Right ventricle myocardium superior (tissue), 1 donor: ENCODE measurements at places on chromosomes 7 and 10.

DNA sequence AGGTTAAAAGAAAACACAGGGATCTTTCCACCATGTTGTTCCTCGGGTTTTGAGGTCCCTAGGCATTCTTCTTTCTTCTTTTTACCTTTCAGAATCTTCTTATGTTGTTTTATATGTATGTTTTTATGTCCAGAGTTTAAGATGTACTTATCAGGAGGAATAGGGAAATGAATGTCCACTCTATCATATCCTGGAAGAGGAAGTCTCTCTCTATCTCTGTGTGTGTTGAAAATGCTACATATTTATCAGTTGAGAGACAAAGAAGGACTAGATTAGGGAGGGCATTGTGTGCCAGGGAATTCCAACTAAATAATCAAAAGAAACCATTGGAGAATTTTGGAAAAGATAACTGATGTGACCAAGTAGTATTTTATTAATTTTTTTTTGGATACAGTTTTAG lies 200.5 kb upstream of the POT1 start:
- DNase-seq = no peak

- no peak for DNase-seq
Measured at GRCh38 chr10:52615756-52616394, 156.7 kb downstream of the MBL2 start.

DNA sequence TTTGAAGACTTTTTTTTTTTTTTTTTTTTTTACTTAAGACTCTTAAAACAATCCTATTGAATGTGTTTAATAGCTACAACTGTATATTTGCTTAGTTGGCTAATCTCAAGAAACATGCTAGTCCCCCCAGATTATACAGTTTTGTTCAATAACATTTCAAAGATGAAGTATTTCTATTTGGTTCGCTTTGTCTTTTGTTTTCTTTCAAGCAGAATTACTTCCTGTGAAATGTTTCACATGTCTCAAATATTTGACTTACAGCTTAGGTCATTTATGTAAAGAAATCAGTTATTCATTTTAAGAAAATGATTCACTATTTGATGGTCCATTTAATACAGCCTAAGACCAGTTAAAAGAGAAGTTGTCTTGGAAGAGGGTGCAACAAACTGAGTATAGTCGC lies 12.8 kb upstream of the LAMB1 start:
- no peak for DNase-seq

- DNase-seq = peak; percentile 22
Measured at GRCh38 chr10:47025253-47025539, 114.0 kb downstream of the PTPN20 start.

- DNase-seq = no peak
Measured at GRCh38 chr7:138873220-138873892, 75.4 kb upstream of the ATP6V0A4 start.

GRCh38 chr7:100613412-100614175 lies 1.3 kb downstream of the MOSPD3 start:
- no peak for DNase-seq

DNA sequence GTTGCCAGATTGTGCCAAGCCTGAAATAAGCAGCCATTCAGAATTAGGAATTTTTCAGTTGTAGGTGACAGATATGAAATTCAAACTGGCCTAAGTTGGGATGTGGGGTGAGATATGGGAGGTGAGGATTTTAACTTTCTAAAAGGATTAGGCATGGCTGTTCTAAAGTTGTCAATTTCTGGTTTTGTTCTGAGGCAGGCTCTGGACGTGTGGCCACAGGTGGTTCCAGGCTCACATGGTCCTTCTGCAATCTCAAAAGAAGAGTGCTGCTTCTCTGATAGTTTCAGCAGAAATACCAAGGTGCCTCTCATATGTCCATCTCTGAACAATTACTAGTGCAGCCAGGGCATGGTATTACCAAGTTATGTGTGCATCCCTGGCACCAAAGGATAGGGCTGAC lies 21.4 kb downstream of the EFCAB10 start:
- DNase-seq = no peak

- no peak for DNase-seq
Measured at GRCh38 chr10:114279289-114279688, 40.2 kb downstream of the VWA2 start.

DNA sequence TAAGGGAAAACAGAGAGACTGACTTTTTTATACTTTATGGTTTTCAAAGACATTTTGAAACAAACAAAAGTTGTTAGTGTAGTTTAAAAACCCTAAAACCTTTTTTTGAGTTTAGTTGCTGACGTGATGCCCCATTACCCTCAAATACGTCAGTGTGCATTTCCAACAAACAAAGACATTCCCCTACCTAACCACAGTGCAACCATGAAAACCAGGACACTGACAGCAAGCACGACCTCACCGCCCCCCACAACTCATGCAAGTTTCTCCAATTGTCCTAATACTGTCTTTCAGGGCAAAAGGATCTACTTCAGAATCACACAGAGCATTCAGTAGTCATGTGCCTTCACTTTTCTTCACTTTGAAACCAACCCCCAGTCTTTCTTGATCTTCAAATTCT lies 75.0 kb downstream of the WNT2 start:
- no peak for DNase-seq

GRCh38 chr7:31934551-31934950 lies 135.7 kb downstream of the PDE1C start:
- DNase-seq = no peak

- peak; percentile 74 for DNase-seq
Measured at GRCh38 chr7:36723951-36724664, at the start of gene AOAH. Gene AOAH, minus strand, starts transcription at chr7:36724494. Its CDS starts 346 bp downstream, at chr7:36724148.

- no peak for DNase-seq
Measured at GRCh38 chr10:90276894-90277475, 575.6 kb downstream of the KIF20B start.

GRCh38 chr10:69278446-69278963 lies at the start of gene HK1:
Gene HK1, plus strand, starts transcription at chr10:69278496.
- no peak for DNase-seq

GRCh38 chr7:69763513-69763912 lies 165.2 kb downstream of the AUTS2 start:
- DNase-seq = no peak

- no peak for DNase-seq
Measured at GRCh38 chr7:73577627-73578341, 595 bp downstream of the TBL2 start.
